Activated naive CD4-positive, alpha-beta T cell treated with anti-CD3 and anti-CD28 coated beads, Interleukin-2, amount 50 U/mL, for 72 hours (primary cell): ENCODE measurements at places on chromosomes 11 and 22. TPM values are rescaled to one million over a fixed set of nuclear protein-coding genes. Genes with fewer than 3 reads are reported as not detected.

DNA sequence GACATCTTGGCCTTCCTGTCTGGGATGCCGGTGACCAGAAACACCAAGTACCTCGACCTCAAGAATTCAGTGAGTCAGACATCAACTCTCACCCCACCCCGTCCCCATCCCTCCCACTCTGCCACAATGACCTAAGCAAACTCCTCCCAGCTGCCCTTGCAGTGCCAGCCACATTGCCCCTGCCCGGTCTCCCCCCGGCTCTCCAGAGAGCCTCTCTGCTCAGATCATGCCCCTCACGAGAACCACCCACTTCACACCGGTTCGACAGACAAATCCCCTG, 23.6 kb upstream of the MYRF start:
- no peak for DNase-seq

GRCh38 chr11:77753230-77753629, 67.3 kb downstream of the RSF1 start:
- DNase-seq = no peak

- no peak for DNase-seq
These were observed 2.4 kb downstream of the SLC5A12 start for GRCh38 chr11:26719289-26719973.

The SPON1 gene
- total RNA-seq = not detected

DNA sequence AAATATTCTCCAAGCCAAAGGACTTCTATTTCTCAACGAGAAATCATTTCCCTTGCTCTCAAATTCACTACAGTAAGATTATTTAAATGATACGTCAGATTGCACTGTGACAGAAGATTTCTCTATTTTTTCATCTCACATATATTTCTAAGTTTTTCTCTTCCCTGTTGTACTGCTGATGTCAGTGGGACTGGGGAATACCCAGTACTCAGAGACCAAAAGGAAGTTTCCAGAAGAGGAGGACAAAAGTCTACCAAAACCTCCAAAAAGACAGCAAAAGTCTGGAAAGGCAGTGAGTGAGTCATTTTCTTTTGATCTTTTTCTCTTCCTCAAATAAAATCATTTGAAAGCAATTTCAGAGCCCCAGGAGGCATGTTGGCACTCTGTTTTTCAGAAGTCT, 149.8 kb upstream of the PITPNB start:
- DNase-seq = no peak

The SPI1 gene
- 0.20 TPM for total RNA-seq

The MB gene
- 0.47 TPM for total RNA-seq

The DCHS1 gene
- total RNA-seq = 0.82 TPM

The MMP12 gene
- total RNA-seq = not detected

DNA sequence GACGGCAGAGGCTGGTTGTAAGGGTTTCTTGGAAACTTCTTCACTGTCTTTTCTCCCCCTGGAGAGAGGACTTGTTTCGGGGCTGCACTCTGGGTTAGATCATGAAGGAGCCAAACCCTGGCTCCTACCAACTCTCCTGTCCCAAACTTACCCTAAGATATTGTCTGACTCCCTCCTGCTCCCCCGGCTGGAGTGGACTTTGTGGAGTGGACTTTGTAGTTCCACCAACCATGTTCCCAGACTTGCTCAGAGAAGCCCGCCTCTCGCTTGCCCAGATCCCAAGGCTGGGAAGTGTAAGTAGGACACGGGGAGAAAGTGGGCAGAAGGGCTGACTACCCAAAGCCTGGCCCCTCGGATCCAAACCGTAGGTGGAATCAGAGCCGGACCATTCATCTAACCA, 1.2 kb downstream of the CXCR5 start:
- no peak for DNase-seq

The TMEM132A gene
- 1.4 TPM for total RNA-seq

DNA sequence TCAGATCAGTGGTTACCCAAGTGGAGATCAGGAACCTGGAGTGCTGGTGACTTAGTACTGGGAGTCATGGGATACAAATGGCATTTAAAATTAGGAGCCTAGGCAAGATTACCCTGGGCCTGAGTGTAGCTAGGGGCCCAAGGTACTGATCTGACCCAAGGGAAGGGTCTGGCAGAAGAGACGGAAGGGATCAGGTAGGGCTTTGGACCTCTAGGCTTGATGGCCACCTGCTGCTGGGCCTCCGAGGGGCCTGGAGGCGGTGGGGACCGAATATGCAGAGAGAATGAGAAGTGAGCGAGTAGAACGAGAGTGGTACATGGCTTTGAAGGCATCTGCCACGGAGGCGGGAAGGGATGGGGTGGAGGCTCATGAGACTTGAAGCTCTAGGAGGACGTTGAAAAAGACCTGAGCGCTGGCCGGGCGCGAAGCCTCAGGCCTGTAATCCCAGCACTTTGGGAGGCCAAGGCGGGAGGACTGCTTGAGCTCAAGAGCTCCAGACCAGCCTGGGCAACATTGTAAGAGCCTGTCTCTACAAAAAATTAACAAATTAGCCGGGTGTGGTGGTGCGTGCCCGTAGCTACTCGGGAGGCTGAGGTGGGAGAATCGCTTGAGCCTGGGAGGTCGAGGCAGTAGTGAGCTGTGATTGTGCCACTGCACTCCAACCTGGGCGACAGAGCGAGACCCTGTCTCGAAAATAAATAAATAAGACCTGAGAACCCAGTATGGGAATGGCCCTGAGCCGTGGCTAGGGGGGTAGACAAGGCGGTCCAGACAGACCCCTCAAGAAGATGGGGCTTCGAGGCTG, 563 bp upstream of the PPIL2 start:
- no peak for DNase-seq

DNA sequence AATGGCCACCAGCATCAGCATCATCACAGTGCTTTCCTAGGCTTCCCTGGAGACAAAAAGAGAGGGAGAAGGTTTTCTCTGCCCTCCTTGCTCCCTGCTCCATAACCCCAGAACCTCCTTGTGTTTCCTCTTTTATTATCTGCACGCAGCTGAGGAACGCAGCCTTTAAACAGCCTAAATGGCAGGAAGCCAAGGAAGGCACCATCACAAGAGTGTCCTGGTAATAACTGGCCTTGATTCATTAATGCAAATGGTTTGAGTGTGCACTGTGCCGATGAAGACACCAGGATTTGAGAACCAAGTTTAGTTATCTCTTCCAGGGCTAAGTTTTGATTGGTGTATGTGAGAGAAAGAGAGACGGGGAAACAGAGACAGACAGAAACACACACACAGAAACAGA, 29.4 kb upstream of the DRD2 start:
- DNase-seq = no peak

- peak; percentile 90 for DNase-seq
These were observed 12.7 kb upstream of the IL2RB start for GRCh38 chr22:37162221-37163095.

The RHBDD3 gene
- 19.6 TPM for total RNA-seq
